MG63 (cell line): ENCODE measurements at places on chromosomes 3 and 15. TPM values are rescaled to one million over a fixed set of nuclear protein-coding genes. Genes with fewer than 3 reads are reported as not detected.

Gene ABCC5
- total RNA-seq = 6.6 and 7.9 TPM in 2 replicates

Gene ADIPOQ
- total RNA-seq = not detected in 2 replicates

DNA sequence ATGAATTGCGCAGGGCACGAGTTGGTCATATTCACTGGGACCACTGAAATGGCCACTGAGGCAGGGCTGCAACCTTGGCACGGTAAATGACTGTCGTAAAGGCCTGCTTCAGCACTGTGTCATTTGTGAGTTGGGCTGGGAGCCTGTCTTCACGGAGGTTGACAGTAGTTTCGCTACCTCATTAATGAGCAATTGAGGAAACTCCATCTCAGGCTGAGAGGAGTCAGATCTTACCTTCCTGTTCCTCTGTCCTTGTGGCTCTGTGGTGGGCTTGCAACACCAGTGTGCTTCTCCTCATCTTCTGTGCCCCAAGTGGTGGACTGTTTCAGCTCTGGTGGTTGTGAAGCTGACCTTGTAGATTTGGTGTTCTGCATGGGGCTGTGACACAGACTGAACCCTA, 80.1 kb upstream of the EIF1B start:
- DNase-seq = no peak

- DNase-seq = peak; percentile 61
These were observed 16.5 kb upstream of the CLDN1 start for GRCh38 chr3:190338717-190339116.
